ENCODE measurements at places on chromosomes 1 and 21.

GRCh38 chr1:223776826-223777454, 64.6 kb downstream of the CAPN2 start:
- H3K4me3 ChIP-seq: no peak overlapping the region
- H3K36me3 ChIP-seq: no peaks in the 10 kb centered on the region
- no peak for DNase-seq
- H3K27me3 ChIP-seq: no peaks in the 10 kb centered on the region
- H3K4me1 ChIP-seq: no peaks in the 10 kb centered on the region

GRCh38 chr1:115706587-115707425, 61.7 kb downstream of the CASQ2 start:
- peak; percentile 8 for DNase-seq
- H3K4me3 ChIP-seq: no peak overlapping the region
- H3K36me3 ChIP-seq: no peaks in the 10 kb centered on the region
- no peaks in the 10 kb centered on the region for H3K4me1 ChIP-seq
- no peak overlapping the region for H3K27ac ChIP-seq
- H3K27me3 ChIP-seq: no peaks in the 10 kb centered on the region

- no peak overlapping the region for H3K4me3 ChIP-seq
- H3K4me1 ChIP-seq: no peaks in the 10 kb centered on the region
- no peak overlapping the region for H3K27ac ChIP-seq
- H3K36me3 ChIP-seq: no peaks in the 10 kb centered on the region
- DNase-seq: no peak
Observed at GRCh38 chr1:232036181-232036933, 409.8 kb downstream of the DISC1 start.

GRCh38 chr1:225389843-225390242, 38.0 kb downstream of the LBR start:
- H3K27me3 ChIP-seq: no peaks in the 10 kb centered on the region
- H3K27ac ChIP-seq: no peak overlapping the region
- no peaks in the 10 kb centered on the region for H3K36me3 ChIP-seq
- no peaks in the 10 kb centered on the region for H3K4me1 ChIP-seq
- H3K4me3 ChIP-seq: no peak overlapping the region

- H3K4me1 ChIP-seq: peaks cover 40% of the 10 kb centered on the region
- peak overlapping the region; percentile 88 for H3K27ac ChIP-seq
- peak; percentile 98 for DNase-seq
- H3K4me3 ChIP-seq: peak overlapping the region; percentile 62
- no peaks in the 10 kb centered on the region for H3K36me3 ChIP-seq
- H3K27me3 ChIP-seq: no peaks in the 10 kb centered on the region
Observed at GRCh38 chr1:16904560-16905109, 8.9 kb downstream of the RNU1-2 start.

DNA sequence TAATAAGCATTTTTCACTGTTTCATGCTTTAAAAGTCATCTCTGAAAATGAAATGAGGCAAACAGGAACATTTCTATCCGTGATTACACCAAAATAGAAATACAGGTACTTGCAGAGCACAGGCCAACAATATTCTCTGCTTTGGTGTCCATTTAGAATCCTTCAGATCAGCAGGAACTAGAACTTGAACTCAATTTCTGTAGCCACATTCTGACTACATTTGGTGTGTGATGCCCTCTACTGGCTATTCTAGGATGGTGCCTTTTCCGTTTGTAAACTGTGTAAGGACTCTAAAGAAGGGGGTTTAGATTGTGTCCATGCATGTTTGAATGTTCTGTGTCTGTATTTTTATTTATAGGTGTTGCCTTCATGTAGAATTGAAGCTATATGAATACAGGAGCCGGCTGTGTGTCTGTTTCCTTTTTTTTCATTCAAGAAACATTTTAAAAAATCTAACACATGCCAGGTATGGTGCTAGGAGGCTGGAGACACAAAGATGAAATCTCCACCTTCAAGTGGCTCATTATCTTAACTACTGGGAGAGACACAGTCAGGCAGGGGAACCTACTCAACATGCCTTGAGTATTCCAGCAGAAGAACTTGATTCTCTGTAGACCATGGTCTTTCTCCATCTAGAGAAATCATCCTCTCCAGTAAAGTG, 7.6 kb upstream of the ZNF326 start:
- H3K4me1 ChIP-seq: no peaks in the 10 kb centered on the region
- DNase-seq: peak; percentile 79
- H3K27ac ChIP-seq: no peak overlapping the region
- no peaks in the 10 kb centered on the region for H3K36me3 ChIP-seq

GRCh38 chr1:38451541-38451993, 405.0 kb upstream of the POU3F1 start:
- H3K36me3 ChIP-seq: no peaks in the 10 kb centered on the region
- H3K4me3 ChIP-seq: no peak overlapping the region
- DNase-seq: no peak
- no peaks in the 10 kb centered on the region for H3K4me1 ChIP-seq

- H3K4me1 ChIP-seq: peaks cover 64% of the 10 kb centered on the region
- peak overlapping the region; percentile 92 for H3K27ac ChIP-seq
- H3K36me3 ChIP-seq: no peaks in the 10 kb centered on the region
- peak overlapping the region; percentile 60 for H3K4me3 ChIP-seq
- DNase-seq: no peak
Observed at GRCh38 chr1:25617625-25618432, 1.2 kb downstream of the MAN1C1 start.

DNA sequence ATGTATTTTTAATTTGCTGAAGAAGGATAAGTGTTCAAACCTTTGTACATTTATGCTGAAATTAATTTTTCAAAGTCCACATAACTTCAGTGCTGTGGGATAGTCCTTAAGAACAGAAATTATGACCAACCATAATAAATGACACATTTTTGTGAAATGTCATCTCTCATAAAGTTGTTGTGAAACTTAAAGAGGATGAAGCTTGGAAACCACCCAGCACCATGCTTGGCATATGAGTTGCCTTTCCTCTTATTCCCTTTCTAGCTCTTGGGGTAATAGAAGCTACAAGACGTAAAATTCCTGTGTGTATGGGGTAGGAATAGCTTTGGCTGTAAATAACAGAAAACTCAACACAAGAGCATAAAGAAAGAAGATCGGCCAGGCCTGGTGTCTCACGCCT, 18.9 kb upstream of the USP24 start:
- 0 out of 2 replicates have a peak, but pooled peaks cover 4% of the 10 kb centered on the region for H3K4me1 ChIP-seq
- DNase-seq: no peak
- H3K27me3 ChIP-seq: no peaks in the 10 kb centered on the region

GRCh38 chr1:47161298-47162040, 24.2 kb downstream of the CYP4A22 start:
- no peak overlapping the region for H3K27ac ChIP-seq
- no peak overlapping the region for H3K4me3 ChIP-seq
- H3K27me3 ChIP-seq: no peaks in the 10 kb centered on the region

DNA sequence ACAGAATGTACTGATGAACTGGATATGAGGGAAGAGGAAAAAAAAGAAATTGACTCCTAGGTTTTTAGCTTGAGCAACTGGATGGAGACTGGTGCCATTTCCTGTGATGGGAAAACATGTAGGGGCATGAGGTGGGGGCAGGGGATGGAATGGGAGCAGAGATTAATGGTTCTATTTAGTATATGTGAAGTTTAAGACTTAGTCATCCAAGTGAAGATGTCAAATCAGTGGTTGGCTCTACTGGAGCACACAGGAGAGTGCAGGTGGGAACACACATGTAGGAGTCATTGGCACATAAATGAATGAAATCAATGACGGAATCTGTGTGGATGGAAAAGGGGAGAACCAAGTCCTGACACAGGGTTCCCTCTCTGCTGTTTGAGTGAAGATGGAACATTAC, 224.4 kb upstream of the COA6 start:
- H3K4me3 ChIP-seq: no peak overlapping the region
- H3K27me3 ChIP-seq: no peaks in the 10 kb centered on the region
- DNase-seq: no peak
- H3K36me3 ChIP-seq: no peaks in the 10 kb centered on the region
- no peaks in the 10 kb centered on the region for H3K4me1 ChIP-seq

- H3K36me3 ChIP-seq: no peaks in the 10 kb centered on the region
- H3K4me1 ChIP-seq: no peaks in the 10 kb centered on the region
- no peak overlapping the region for H3K4me3 ChIP-seq
- no peaks in the 10 kb centered on the region for H3K27me3 ChIP-seq
- no peak for DNase-seq
Observed at GRCh38 chr21:33843216-33843615, 72.4 kb downstream of the ATP5PO start.

DNA sequence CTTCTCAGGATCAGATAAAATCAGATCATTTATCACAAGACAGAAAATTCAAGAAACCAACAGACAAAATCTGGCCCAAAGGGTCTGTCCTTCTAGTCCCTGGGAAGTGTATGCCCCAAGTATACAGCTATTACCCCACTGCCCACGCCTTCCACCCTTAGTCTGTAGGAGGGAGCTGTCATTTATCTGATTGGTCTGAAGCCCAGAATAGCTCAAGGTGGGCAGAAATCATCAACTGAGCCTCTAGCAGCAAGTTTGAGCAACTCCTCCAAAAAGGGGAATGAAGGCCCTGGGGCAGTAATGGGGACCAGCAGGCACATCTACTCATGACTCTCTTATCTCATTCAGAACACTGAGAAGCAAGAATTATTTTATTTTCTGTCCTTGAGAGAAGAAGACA, 126.9 kb downstream of the MATN1 start:
- H3K36me3 ChIP-seq: no peaks in the 10 kb centered on the region
- peaks cover 92% of the 10 kb centered on the region for H3K27me3 ChIP-seq
- H3K27ac ChIP-seq: no peak overlapping the region
- DNase-seq: no peak
- H3K4me1 ChIP-seq: no peaks in the 10 kb centered on the region

GRCh38 chr1:202122639-202123335, at the start of gene GPR37L1:
TSS of gene GPR37L1 (plus strand) at chr1:202122917. CDS start at chr1:202122964, 47 bp downstream.
- H3K27me3 ChIP-seq: peaks cover 29% of the 10 kb centered on the region
- DNase-seq: no peak
- no peak within 1 kb of the TSS for H3K27ac ChIP-seq

DNA sequence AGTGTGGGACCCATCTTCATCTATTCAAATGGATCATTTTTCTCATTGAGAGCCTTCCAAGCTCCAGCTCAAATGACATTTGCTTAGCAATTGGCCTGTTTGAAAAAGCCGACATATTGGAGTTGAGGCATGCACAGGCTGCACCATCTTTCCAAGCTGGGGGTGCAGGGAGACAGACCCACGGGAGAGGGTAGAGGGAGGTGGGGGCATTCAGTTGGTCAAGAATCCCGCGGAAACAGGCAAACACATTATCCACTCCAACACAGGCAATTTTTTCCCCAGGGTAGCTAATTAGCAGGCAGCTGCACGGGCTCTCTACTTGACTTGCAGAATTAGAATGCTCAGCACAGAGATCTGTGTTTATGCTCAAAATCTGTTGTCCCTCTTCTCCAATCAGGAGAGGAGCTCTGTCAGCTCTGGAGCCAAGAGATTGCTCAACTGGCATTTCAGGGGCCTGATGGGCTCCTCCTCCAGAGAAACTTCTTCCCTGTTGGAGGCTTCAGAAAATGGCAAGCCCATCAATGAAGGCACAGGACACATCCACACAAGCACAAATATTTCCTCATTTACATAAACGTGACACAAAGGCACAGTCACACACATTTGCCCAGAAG, 267.8 kb downstream of the FOXD2 start:
- H3K27ac ChIP-seq: no peak overlapping the region
- no peak for DNase-seq
- H3K36me3 ChIP-seq: no peaks in the 10 kb centered on the region
- no peaks in the 10 kb centered on the region for H3K4me1 ChIP-seq
- peaks cover 31% of the 10 kb centered on the region for H3K27me3 ChIP-seq

GRCh38 chr21:35481005-35481404, 431.9 kb upstream of the RUNX1 start:
- H3K27me3 ChIP-seq: no peaks in the 10 kb centered on the region
- H3K36me3 ChIP-seq: no peaks in the 10 kb centered on the region
- no peaks in the 10 kb centered on the region for H3K4me1 ChIP-seq

DNA sequence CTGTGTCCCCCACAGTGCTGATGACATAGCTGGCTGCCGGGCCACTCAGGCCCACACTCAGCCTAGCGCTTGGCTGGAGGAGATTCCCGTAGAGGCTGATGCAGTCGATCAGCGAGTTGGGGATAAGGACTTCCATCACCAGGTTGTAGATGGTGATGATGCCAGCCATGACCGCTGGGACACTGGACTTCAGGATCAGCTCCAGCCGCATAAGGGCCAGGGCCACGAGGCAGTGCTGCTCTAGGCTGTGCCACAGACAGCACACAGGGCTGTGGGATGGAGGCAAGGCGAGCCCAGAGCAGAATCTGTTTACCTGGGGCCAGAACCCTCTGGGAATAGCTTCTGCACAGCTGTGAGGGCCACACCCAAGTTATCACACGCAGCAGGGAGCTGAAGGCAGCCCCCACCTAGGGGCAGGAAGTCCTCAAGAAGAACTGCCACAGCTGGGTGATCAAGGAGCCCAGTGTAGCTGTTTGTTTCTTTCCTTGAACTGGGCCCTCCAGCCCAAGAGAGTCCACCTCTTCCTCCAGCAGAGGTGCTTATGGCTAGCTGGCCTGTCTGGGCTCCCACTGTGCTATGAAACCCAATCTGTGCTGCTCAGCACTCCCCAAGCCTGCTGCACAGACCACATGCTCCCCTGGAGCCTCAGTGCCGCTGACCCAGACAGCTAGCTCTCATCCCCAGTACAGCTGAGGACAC, 6.2 kb downstream of the SLC2A1 start:
- H3K4me1 ChIP-seq: peaks cover 15% of the 10 kb centered on the region
- H3K27ac ChIP-seq: no peak overlapping the region
- no peak for DNase-seq
- H3K36me3 ChIP-seq: no peaks in the 10 kb centered on the region
- H3K27me3 ChIP-seq: no peaks in the 10 kb centered on the region

DNA sequence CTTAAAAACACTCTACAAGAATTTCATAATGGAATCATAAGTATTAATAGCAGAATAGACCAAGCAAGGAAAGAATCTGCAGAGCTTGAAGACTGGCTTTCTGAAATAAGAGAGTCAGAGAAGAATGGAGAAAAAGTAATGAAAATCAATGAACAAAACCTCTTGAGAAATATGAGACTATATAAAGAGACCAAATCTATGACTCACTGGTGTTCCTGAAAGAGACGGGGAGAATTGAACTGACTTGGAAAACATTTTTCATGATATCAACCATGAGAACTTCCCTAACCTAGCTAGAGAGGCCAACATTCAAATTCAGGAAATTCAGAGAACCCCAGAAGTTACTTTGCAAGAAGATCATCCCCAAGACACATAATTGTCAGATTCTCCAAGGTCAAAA, 85.6 kb downstream of the GDAP2 start:
- H3K27me3 ChIP-seq: no peaks in the 10 kb centered on the region
- no peaks in the 10 kb centered on the region for H3K4me1 ChIP-seq
- H3K4me3 ChIP-seq: no peak overlapping the region
- H3K27ac ChIP-seq: no peak overlapping the region
- H3K36me3 ChIP-seq: no peaks in the 10 kb centered on the region

DNA sequence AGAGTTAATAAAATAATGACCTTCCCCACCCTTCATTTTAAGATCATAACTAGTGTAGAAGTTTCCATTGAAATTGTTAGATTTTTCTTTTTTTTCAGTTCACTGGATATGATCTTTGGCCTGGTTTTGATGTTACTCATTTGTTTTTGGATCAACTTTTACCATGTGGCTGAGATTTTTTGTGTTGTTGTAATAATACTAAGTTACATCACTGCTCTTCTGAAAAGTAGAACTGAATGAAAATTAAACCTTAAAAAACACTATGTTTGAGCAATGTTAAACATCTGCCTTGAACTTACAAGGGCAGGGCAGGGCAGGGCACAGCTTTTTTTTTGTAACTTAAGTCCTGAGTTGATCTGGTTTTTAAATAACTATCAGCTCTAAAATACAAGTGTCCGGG, 204.8 kb upstream of the ADAMTS5 start:
- no peak for DNase-seq
- no peak overlapping the region for H3K27ac ChIP-seq
- no peaks in the 10 kb centered on the region for H3K4me1 ChIP-seq
- H3K27me3 ChIP-seq: no peaks in the 10 kb centered on the region
- H3K36me3 ChIP-seq: no peaks in the 10 kb centered on the region
